ENCODE measurements at places on chromosomes 2 and 18.

- no peak for DNase-seq
Observed at GRCh38 chr2:212863185-212863588, 288.2 kb downstream of the IKZF2 start.

- no peak for DNase-seq
Observed at GRCh38 chr2:120716641-120717585, 18.8 kb upstream of the GLI2 start.

DNA sequence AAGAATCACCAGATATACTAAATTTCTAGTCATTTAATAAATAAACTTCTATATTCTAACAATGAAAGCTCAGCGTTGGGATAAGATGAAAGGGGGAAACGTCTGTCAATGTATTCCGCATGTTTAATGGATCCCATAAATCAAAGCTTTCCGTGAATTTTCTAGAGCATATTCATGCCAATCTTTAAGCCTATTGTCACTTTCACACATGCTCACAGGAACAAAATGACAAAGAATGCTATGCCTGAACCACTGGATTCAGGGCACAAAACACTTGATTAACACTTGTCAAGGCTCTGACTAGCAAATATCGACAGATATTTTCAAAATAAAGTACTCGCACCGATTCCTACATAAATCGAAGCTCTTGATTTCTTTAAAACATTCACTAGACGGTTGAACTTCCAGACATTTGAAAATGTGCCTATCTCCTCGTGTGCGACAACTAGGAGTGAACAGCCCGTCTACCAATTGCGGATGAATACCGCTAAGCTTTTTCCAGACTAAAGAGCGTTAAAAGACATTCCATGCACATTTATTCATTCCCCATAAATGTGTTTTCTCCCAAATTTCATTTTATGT, 1.8 kb downstream of the TLK1 start:
- DNase-seq = no peak

GRCh38 chr2:20649576-20649975, 1.3 kb downstream of the HS1BP3 start:
- DNase-seq = no peak

DNA sequence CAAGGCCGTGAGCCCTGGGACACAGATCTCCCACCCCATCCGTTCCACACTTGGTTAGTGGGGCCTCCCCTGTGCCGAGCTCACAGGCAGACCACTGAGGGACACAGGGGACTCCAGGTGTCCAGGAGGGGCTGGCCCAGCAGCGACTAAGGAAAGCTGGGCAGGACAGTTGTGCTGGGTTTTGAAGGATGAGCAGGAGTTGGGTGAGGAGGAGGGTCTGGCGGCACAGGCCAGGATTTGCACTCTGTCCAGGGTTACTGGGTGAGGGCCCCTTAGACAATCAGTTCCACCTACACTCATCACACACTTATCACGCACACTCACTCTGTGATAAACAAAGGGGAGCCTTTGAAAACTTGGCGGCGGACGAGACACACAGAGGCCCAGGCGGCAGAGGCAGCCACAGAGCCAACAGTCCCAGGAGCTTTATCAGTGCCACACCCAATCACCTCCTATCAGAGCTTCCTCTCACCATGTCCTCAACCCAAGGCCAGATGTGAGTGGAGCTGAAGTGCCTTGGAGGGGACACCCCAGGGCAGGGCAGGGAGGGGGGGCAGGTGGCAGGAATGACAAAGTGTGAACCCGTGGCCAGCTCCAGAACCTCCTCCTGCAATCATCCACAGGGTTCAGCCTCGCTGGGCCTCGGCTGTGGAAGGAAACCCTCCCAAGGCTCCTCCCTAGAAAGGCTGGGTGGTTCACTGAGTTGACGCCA, 26.6 kb downstream of the BIN1 start:
- DNase-seq = no peak

GRCh38 chr18:41992066-41992465, 37.0 kb downstream of the PIK3C3 start:
- no peak for DNase-seq

GRCh38 chr2:98480598-98480997, 35.9 kb downstream of the INPP4A start:
- DNase-seq = no peak

DNA sequence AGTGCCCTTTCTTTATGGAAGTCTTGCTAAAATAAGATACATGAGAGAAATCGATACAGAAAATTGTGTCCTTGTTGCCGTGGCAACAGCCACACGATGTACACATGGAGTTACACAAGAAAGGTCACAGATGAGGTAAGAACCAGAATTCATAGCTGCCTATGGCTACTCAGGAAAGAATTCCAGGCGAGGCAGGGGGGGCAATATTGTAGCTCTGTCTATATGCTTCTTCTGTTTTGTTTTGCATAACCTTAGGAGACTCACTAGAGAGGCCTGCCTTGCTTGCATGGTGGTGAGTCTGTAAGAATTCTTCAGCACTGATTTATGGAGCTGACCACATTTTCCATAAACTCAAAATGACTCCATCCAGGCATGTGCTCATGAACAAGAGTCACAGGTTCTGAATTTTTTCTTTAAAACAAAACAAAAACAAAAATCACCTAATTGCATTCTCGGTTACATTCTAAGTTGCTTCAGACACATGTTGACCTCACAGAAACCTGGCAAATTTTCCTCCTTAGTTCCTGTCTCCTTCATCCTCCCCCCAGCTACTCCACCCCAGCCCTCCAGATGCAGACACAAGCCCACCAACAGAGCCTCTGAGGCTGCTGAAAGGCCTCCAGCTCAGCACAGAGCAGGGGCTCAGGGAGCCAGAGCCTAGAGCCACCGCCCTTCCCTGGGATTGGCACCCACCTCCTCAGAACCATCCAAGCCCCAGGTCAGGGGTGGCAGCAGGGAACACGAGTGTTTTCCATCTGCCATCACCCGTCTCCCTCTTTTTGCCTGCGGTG, 183.5 kb downstream of the ANTXR1 start:
- DNase-seq = no peak

- DNase-seq = no peak
Observed at GRCh38 chr2:163984986-163985385, 249.2 kb upstream of the FIGN start.

DNA sequence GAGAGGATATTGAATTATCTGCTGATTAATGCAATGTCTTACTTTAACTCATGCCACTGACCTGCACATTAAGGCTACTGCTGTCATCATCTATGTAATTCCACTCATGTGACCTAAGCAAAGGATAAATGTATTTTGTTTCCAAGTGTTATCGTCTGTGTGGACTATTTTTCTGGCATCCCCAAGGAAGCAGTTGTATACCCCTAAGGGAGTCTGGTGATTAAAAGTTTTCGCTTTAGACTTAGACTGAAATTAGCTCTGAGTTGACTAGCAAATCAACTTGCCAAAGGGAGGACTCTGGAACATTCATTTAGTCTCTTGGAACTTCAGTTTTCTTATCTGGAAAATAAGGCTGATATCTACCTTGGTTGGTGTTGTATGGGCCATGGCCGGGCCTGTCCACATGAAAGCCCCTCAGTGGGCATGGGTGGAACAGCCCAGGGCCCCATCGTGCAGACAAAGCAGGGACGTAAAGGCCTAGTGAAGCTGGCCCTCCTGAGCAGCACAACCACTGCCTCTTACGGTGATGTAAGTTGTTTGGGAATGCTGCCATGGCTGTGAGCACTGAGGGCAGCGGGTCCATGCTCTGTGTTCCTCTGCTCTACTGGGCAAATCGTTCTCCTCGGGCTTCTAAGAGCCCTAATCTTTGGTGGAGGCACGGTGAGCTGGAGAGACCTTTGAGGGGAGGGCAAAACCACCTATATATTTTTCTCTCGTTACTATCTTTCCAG, 144.4 kb upstream of the RNF152 start:
- DNase-seq = no peak

DNA sequence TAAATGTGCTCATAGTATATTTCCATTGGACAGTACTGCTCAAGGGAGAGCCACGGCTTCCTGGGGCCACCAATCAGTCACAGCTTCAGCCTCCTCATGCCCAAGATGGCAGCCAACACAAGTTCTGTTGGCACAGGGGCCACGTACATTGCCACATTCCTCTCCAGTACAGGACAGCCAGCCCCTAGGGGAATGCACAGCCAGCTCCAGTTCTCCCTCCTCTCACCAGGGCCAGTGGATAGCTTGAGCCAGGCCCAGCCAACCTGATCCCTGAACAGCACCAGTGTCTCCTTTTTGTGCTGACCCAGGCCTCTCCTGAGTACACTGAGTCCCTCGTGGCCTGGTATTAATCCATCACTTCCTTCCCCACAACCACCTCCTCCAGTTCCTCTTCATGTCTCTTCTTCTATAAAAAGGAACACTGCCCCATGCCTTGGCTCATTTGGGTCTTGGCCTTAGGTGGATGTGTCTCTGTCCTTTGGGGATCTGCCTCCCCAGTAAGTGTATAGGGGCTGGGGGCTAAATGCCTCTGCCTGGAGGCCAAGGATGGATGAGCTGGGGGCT, 168.7 kb downstream of the TNS1 start:
- DNase-seq = no peak

DNA sequence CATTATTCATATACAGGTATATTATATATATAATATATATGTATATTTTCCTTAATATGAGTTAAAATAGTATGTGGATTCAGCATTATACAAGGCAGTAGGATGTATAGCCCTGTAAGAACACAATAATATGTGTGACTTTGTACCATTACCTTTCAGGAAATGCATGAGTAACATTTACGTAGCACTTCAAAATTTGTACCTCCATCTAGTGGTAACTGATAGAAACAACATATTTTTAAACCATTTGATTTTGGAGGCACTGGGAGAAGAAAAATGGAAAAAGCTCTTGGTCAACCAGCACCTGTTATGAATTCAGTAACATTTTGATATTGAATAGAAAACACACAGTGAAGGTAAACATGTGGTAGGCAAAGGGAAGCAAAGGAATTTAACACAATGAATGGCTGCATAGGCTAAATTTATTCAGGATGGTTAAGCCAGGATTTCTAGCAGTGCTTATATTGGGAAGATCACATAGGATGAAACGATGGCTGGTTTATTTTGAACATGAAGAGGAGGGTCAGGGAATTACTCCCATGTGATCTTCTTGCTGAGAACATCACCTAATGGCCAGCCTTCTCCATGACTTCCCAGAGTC, 565.5 kb downstream of the CCDC85A start:
- no peak for DNase-seq

- no peak for DNase-seq
Observed at GRCh38 chr2:200617156-200618053, 31.6 kb downstream of the AOX1 start.

- no peak for DNase-seq
Observed at GRCh38 chr2:142694282-142694681, 183.2 kb upstream of the KYNU start.

DNA sequence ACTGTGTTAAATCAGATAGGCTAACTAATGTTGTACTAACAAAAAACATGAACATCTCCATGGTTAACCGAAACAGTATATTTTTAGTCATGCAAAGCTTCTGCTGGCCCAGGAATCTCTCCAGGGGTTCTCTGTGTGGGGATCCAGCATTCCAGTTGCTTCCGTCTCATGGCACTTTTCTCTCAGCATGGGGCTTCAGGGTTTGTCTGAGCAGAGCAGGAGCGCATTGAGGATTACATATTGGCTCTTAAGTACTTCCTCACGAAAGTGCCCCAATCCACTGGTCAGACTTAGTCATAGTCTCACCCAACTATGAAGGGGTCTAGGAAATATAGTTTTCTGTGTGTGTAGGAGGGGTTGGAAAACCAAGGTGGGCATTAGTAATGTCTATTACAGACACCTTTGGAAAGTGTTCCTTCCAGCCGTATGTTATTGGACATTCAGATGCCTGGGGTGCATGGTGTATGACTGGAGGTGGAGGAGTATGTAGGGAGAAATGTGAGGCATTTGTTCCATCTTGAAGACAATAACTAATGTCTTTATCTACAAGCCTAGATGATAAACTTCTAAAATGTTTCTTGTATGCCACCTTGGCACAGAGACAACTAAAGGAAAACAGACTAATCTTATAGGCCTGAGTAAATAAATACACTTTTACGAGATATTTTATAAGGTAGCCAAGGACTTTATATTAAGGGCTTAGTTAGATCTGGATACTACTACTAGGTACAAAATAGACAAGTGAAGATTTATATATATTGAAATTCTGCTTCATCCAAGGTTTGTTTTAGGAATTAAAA, 123.8 kb upstream of the ZEB2 start:
- DNase-seq = no peak

DNA sequence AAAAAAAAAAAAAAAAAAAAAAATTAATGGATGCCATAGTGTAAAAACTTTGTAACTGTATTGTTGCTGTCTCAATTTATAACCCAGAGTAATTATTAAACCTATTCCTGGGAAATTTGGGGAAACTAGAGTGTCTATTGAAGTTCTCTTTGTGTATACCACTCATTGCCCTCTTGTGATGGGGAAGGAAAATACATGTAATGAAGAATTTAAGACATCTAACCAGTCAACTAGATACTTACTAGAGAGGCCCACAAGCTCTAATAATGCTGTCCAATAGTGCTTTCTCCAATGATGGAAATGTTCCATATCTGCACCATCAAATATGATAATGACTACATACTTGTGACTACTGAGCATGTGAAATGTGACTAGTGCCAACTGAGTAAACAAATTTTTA, 168.5 kb upstream of the SLC39A10 start:
- DNase-seq = no peak

DNA sequence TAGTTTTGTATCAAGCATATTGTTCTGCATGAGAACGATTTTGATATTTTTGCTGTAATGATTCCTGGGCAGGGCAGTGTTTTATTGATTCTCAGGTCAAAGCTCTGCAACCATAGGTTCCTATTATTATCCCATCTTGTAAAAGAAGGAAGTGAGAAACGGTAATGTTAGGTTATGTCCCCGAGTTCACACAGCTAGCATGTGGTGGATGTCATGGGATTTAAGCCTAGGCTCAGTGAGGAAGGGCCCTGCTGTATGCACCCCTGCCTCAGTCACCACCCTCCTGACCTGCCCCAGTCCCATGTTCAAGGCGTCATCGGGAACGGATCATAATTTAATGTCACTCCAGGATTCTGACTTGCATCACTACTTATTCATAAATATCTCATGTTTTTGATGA, 10.7 kb downstream of the ACP1 start:
- DNase-seq = no peak

DNA sequence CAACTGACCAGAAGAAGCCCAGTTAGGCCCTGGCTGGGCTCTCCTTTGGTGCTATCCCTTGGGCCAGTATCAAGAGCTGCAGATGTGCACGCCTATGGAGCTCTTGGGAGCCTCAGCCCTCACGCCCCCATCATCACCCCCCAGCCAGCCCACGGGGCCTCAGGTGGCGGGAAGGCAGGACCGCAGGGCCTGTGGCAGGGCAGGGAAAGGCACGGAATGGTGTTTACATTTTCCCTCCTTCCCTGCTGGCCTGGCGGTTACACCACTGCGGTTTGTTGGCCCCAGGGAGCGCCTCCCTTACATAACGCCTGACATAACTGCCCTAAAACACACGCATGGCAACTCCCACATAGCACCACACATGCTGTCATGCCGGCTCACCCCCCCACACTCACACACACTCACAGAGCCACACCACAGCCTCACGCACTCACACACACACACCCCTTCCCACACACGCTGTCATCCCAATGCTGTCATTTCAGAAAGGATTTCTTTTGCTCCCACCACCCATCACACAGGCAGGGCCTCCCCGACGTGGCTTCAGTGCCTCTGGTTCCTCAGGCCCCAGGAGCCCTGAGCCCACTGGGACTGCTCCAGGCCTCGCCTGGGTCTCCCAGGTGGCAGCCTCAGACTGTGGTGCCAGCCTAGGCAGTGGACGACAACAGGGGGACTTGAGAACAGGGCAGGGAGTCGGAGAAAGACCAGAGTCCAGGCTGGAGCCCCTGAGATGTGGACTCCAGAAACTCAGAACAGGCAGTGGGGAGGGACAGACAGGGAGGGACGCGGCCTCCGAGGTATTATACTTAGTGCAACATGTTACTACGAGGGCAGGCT, 15.7 kb downstream of the ZFP36L2 start:
- DNase-seq = no peak
